Cortex of kidney (tissue), 1 donor: ENCODE measurements at places on chromosomes 2 and 18.

- DNase-seq, result no peak
Observed at GRCh38 chr2:204652063-204652462, 106.8 kb downstream of the PARD3B start.

GRCh38 chr2:30714811-30715709 is 92.2 kb downstream of the CAPN13 start:
- DNase-seq, result no peak

DNA sequence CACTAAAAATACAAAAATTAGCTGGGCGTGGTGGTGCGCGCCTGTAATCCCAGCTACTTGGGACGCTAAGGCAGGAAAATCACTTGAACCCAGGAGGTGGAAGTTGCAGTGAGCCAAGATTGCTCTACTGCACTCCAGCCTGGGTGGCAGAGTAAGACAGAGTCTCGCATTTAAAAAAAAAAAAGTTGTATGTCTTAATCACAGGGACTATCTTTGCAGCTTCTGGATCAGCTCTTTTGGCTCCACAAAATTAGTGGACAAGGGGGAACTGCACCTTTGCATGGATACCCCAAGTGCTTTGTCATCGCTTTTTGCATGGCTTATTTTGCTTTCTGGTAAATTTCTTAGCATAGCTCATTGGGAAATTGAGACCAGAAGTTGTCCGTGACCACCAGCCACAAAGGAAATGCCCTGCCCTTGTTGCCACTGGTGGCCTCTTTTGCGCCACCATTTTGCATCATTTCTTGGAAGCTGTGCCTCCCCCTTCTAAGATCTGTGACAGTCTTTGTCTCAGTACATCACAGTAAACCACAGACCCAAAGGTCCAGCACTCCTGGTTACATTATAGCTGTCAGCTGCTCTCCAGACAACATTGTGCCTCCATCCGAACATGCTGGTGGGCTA is 43.9 kb upstream of the PCBP1 start:
- DNase-seq, result no peak

DNA sequence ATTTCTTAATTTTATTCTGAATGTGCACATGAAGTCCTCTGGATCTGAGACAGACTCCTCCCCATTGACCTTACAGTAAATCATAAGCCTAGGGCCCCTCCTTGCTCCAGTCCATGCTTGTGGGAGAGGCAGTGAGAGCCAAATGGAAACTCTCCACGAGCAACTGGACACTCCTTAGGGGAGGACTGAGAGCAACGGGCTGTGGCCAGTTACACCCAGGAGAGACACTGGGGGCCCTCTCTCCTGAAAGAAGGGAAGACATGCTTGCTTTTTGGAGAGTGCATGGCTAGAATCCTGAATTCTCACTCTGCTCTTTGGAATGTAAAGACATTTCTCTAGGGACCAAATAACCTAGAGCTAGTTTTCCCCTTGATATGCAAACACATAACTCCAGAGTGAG is 49.0 kb upstream of the BIN1 start:
- no peak for DNase-seq

GRCh38 chr2:176744146-176744545 is 468.4 kb upstream of the HNRNPA3 start:
- DNase-seq, result no peak

- DNase-seq, result no peak
Observed at GRCh38 chr2:129698593-129698992, 280.9 kb upstream of the RAB6C start.

DNA sequence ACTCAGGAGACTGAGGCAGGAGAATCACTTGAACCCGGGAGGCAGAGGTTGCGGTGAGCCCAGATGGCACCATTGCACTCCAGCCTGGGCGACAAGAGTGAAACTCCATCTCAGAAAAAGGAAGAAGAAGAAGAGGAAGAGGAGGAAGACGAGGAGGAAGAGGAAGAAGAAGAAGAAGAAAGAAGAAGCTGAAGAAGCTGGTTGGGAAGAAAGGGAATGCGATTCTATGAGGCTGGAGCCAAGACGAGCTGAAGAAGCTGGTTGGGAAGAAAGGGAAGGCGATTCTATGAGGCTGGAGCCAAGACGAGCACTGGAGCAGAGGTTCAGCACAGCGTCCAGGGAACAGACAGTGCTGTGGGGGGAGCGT is 30.3 kb upstream of the TAF1B start:
- no peak for DNase-seq

DNA sequence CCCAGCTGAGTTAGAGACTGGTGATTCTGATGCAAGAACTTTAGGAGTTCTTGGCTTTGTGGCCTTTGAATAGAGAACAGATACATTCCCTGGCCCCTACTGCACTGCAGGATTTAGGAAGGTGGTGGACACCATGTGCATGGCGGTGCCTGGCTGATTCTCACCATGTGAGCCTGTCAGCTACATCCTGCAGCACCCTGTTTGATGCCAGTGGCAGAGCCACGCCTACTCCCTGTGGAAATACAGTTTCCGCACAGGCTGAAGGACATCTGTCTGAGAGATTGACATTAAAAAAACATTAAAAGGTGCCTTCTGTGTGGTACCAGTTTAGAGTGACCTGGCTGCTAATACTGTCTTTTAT is 50.0 kb downstream of the KCNE4 start:
- DNase-seq, result no peak

DNA sequence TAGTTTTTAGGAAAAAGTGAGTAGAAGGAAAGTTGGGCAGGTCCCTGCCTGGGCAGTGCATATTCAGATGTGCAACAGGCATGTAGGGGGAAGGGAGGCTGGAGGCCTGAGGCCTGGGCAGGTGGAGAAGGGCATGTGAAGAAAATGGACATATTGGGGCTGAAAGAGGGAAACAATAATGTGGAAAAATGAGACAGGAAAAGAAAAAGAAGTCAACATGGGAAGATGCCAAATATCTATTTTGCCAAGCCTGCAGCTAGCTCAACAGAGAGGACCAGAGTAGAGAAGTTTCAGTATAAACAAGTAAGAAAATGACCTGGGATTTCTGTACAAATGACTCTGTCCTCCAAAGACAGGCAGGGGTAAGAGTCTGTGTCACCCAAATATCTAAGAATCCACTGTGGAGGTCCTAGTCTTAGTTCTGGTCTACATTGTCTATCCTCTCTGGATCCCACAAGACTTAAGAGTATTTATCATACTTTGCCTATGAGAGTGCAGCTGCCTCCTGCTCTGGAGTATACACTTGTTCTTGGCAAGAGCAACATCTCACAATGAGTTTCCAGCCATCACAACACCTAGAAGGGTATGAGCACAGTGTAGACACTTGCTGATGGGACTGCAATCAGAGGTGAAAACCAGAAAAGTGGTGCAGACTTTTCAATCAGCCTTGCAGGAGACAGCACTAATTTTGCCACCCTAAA is 80.2 kb downstream of the CLHC1 start:
- DNase-seq, result no peak

DNA sequence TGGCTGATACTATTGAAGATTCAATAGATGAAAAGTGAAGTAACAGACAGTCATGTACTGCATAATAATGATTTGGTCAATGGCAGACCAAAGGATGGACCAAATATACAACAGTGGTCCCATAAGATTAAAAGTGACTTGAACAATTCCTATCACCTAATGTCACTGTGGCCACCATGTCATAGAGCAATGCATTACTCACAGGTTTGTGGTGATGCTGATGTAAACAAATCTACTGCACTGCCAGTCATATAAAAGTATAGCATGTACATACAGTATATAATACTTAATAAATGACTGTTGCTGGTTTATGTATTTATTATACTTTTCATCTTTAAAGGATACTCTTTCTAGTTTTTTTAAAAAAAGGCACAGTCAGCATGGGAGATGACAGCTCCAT is 99.9 kb downstream of the USP34 start:
- DNase-seq, result no peak

- no peak for DNase-seq
Observed at GRCh38 chr2:197128897-197129296, 181.7 kb downstream of the ANKRD44 start.

GRCh38 chr2:112166806-112167499 is 28.8 kb downstream of the FBLN7 start:
- no peak for DNase-seq

DNA sequence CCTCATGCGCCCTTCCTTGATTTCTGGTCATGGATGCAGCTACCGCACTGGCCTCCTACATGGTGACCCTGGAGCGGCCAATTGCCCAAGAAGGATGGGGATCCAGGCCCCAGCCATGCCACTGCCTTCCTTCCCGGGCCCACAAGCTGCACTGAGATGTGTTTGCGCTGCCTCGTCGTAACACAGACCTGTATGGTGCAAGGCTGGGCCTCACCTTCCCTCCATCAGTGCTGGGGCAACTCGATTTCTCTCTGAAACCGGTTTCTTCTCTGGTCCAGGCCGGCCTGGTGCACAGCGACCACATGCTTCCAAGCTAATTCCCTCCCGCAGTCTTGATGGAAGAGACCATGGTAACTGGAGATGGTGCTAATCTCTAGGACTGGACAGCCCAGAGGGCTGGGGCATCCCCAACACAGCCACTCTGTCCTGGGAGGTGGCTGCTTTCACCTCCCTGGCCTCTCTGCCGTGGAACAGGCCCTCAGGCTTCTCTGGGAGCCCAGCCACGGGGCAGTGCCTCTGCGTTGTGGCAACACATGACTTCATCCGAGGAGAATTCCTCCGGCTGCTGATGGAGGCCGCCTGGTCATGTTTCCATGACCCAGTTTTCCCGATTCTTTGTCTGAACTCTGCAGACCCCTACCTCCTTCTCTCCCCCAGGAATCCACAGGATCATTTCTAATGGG is 184.2 kb downstream of the GLI2 start:
- no peak for DNase-seq

DNA sequence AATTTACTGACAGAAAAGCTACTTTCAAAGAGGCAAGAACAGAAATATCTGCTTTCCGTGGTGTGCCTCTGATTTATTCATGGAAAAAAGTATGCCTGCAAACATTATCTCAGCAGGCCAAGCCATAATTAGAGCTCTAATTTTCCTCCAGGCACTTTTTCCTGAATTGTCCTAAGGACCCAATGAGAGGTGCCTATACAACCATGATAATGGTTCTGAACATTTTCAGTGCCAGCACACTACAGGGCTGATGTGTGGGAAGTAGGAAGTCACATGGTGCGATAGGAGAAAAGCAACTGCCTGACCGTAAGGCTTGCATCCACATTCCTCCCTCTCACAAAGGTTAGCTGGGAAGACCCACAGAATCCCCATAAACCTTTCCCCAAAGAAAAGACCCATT is 45.9 kb upstream of the EGR4 start:
- DNase-seq, result no peak

GRCh38 chr18:4181882-4182568 is 273.1 kb downstream of the DLGAP1 start:
- no peak for DNase-seq

DNA sequence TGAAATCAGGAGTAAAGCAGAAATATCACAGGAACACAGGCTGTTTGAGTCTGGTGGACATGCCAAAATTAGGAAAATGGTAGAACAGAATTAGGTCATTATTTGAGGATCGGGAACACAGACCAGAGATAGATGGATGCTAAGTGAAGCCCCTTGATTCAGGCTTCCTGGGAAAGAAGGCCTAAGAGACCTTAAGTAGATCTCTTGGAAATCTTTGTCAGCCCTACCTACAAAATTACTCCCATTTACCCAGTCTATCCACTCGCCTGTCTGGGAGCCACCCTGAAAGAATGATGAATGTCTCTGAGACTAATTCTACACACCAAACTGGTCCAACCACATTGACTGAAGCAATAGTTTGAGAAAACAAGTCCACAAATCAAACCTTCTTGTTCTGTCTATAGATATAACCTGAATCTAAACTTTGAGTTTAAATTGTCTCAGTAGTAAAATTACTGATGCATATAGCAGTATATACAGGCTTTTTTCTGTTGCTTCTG is 36.6 kb upstream of the TANK start:
- DNase-seq, result no peak

GRCh38 chr18:63963615-63964256 is 6.1 kb upstream of the SERPINB8 start:
- DNase-seq, result no peak

GRCh38 chr2:128734521-128735295 is 416.0 kb upstream of the HS6ST1 start:
- DNase-seq, result no peak

GRCh38 chr2:39301352-39301751 is 57.6 kb upstream of the CDKL4 start:
- DNase-seq, result no peak

DNA sequence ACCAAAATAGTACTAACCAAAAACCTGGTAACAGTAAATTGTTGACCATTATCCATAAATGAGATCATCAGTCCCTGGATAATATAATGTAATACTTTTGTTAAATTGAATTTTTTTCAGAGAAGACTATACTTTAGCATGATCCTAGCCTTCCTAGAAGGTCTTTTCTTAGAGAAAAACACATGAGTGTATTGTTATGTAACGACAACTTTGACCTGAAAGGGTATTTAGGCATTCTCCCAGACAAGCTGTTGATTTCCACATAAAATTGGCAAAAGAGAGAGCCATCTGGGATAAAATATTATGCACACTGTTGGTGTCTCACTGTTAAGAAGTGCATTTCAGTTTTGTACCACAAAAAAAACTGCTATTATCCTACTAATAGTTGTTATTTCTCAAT is 120.0 kb upstream of the MAPRE2 start:
- no peak for DNase-seq

GRCh38 chr2:4762951-4763376 is 929.2 kb upstream of the SOX11 start:
- DNase-seq, result no peak

- no peak for DNase-seq
Observed at GRCh38 chr2:223538920-223539440, 63.2 kb downstream of the SCG2 start.

- no peak for DNase-seq
Observed at GRCh38 chr18:41982942-41983660, 28.1 kb downstream of the PIK3C3 start.

DNA sequence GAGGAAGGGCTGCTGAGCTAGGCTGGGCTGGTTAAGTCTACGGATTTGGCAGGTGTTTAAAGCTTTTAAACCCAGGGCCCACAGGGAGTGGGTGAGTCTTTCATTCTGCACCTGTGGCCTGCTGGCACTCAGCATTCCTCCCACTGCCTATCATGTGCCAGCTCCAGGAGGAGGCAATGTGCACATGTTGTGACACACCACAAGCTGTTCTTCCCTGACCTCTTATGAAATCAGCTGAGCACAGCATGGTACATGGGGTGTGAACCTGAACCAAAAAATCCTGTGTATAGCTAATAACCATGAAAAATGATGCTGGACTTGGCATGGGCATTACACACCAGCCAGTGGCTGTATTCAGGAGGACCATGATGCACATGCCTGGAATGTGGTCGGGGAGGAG is 297.9 kb upstream of the MMADHC start:
- DNase-seq, result no peak

DNA sequence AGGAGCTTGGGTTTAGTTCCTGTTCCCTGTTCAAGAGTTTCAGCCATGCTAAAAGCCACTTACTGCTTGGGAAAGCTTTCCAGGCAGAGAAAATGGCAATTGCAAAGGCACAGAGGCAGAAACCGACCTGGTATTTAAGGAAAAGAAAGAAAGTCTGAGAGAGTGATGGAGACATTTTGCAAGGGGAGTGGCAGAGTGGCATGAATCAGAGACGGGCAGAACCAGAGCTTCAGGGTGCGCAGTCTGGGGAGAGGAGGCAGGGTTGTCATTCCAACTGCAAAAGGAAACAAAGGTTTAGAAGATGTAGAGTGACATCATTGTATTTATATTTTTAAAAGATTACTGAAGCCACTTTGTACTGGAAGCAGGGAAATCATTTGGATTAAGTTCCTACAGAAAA is 14.9 kb upstream of the GNAL start:
- no peak for DNase-seq

- no peak for DNase-seq
Observed at GRCh38 chr2:109317471-109318095, 188.6 kb downstream of the SH3RF3 start.

- DNase-seq, result no peak
Observed at GRCh38 chr2:220981926-220982325, 590.2 kb downstream of the EPHA4 start.
